Thoracic aorta (tissue), 2 donors: ENCODE measurements at places on chromosomes 7 and 10. TPM values are rescaled to one million over a fixed set of nuclear protein-coding genes. Genes with fewer than 3 reads are reported as not detected.

The SLC13A1 gene
- total RNA-seq, result not detected

The ACBD7 gene
- total RNA-seq, result 0.63 TPM

The SEMA3A gene
- total RNA-seq, result 1.1 TPM

The GPR15LG gene
- total RNA-seq, result not detected

The AGBL3 gene
- total RNA-seq, result 0.54 TPM

The NEBL gene
- total RNA-seq, result 4.7 TPM

The SPDYE5 gene
- total RNA-seq, result not detected

The TDRD1 gene
- not detected for total RNA-seq

The ZEB1 gene
- 179 TPM for total RNA-seq

The TMEM229A gene
- not detected for total RNA-seq

The SHTN1 gene
- total RNA-seq, result 13.9 TPM

DNA sequence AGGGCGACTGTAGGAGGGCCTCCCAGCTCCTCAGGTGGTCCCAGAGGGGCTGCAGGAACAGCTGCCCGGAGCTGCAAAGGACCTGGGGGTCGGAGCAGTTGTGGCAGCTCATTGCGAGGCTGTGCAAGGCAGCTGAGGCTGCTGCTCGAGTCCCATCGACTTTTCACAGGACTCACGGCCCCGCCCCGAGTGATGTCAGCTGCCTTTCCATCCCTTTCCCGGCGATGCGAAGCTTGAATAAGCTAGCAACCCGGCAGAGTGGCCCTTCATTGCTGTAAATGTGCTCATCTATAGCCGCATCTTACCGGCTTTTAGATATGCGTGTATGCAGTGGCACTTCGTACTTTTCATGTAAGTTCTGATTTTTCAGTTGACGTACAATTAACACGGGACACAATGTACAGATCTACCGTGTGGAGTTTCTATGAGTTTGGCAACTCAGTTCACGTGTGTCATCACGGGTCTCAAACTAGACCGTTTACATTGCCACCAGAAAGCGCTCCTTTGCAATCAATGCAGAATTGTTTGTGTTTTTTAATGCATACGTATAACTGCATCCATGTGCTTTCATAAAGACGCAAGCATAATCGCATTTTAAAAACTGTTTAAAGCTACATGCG is at the start of gene CH25H:
TSS of gene CH25H (minus strand) at position 137 of the 620 bp plus-strand sequence. CDS start at position 112, 25 bp downstream.
- peak; percentile 42 for DNase-seq
- H3K27ac ChIP-seq, result peak within 1 kb of the TSS; percentile 19
- H3K4me1 ChIP-seq, result peaks cover 14% of the 10 kb centered on the region
- H3K36me3 ChIP-seq, result no peaks in the 10 kb centered on the region
- peak within 1 kb of the TSS; percentile 78 for H3K4me3 ChIP-seq

DNA sequence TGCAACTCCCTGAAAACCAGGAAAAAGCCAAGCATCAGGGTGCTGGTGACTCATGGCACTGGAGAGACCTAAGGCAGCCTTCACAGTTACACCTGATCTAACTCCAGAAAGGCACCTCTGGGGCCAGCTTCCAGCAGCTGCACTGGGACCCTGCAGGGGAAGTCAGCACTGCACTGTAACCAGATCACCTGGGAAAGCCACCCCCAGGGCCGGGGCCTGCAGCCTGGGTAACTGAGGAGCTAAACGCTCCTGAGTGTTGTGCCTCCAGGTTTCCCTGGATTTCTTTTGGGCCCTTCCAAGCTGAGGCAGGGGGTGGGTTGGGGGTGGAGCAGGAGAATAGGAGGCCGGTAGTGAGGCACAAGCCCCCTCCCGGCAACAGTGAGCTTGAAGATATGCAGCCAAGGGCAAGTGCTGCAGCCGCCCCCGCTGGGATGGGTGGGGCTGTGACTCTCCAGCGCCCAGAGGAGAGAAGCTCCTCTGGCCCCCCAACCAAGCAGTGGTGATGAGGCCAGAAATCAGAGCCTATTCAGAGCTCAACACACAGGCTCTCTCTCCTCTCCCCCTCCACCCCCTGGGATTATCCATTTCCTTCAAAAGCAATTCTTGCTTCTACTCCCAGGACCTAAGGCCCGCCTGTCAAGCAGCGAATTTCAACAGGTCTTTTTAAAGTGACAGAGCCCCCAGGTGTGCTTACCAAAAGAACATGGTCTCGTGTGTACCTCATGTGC is 2.6 kb downstream of the CXCL12 start:
- H3K36me3 ChIP-seq, result no peaks in the 10 kb centered on the region
- no peaks in the 10 kb centered on the region for H3K27me3 ChIP-seq
- peak overlapping the region; percentile 79 for H3K4me3 ChIP-seq

DNA sequence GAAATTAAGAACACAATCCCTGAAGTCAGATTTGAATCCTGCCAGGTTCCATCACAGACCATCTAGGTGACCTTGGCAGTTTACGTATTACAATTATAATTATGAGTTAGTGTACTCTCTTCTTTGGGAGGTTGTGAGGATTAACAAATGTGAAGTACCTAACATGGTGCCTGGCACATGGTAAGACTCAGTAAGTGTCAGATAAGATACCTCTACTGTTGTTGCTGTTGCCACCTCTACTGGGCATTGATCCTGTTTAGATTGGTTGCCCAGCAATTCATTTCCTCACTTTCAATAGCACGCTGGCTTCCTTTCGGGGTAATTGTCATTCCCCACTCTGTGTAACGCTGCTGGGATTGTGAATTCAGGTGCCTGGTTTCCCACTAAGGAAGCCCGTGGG is 31.7 kb upstream of the HGF start:
- H3K4me1 ChIP-seq, result no peaks in the 10 kb centered on the region
- no peak for DNase-seq
- no peaks in the 10 kb centered on the region for H3K36me3 ChIP-seq
- no peak overlapping the region for H3K27ac ChIP-seq
- H3K4me3 ChIP-seq, result no peak overlapping the region
- no peaks in the 10 kb centered on the region for H3K27me3 ChIP-seq

GRCh38 chr10:818010-818409 is 113.5 kb downstream of the LARP4B start:
- no peaks in the 10 kb centered on the region for H3K4me1 ChIP-seq
- H3K27ac ChIP-seq, result no peak overlapping the region
- no peaks in the 10 kb centered on the region for H3K27me3 ChIP-seq
- peaks cover 44% of the 10 kb centered on the region for H3K36me3 ChIP-seq

DNA sequence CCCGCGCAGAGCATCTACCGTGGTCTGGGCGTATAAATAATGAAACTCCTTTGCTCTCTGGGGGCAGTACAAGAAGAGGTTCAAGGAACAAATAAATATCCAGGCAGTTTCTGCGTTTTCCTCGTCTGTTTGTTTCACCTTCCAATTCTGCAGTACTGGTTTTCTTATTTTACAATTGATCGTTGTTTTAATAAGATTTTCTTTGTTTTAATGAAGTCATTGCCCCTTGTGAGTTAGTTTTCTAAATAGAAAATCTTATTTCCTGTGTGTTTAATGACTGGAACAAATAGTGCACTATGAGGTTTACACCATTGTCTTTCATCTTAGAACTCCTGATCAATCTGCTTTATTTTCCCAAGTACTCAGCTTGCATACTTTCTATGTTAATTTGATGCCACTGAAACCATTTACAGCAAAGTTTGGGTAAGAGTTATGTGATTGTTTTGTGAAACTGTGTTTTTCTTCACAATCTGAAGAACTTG is 1.2 kb downstream of the PLEKHA1 start:
- H3K27ac ChIP-seq, result peak overlapping the region; percentile 98
- no peaks in the 10 kb centered on the region for H3K36me3 ChIP-seq
- no peak for DNase-seq

DNA sequence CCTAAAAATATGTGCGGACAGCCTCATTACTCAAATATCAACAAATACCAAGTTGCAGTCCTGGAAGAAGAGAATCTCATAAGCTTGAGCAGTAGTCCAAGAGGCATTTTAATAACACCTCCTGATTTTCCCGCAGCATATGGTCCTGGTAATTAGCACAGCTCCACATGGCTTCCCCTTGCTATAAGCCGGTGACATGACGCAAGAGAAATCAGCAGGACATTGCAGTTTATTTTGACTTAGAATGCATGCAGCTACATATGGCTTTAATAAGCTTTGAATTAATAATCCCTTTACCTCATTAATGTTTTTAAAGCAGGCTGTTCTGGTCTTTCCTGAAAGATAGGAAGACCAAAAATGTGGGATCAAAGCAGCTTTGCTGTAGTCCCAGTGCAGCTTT is 137.6 kb downstream of the RAMP3 start:
- no peaks in the 10 kb centered on the region for H3K27me3 ChIP-seq
- DNase-seq, result no peak
- H3K4me1 ChIP-seq, result no peaks in the 10 kb centered on the region
- H3K27ac ChIP-seq, result no peak overlapping the region
- no peaks in the 10 kb centered on the region for H3K36me3 ChIP-seq

GRCh38 chr10:92571649-92572048 is 2.2 kb downstream of the IDE start:
- peak overlapping the region; percentile 3 for H3K4me3 ChIP-seq
- no peaks in the 10 kb centered on the region for H3K36me3 ChIP-seq
- H3K4me1 ChIP-seq, result peaks cover 20% of the 10 kb centered on the region
- H3K27ac ChIP-seq, result no peak overlapping the region
- no peaks in the 10 kb centered on the region for H3K27me3 ChIP-seq
- no peak for DNase-seq

DNA sequence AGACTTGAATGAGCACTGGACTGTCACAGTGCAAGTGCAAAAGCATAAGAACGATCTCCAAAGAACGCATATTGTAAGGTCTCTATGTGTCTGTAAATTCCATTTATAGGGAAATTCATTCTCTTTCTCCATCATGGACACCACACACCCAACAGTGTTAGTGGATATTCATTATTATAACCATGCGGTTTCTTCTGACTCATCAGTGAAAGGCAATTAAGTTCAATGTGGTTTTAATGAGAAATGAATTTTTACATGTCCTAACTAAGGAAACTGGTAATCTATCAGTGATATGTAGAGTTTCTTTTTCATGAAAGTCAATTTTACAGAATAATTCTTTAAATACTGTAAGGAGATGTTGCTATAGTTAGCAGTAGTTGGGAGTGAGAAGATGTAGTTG is 25.9 kb downstream of the GIMAP8 start:
- H3K27ac ChIP-seq, result no peak overlapping the region
- H3K27me3 ChIP-seq, result no peaks in the 10 kb centered on the region

- no peaks in the 10 kb centered on the region for H3K36me3 ChIP-seq
- H3K27ac ChIP-seq, result no peak overlapping the region
- H3K27me3 ChIP-seq, result no peaks in the 10 kb centered on the region
- DNase-seq, result no peak
Observed at GRCh38 chr10:44422570-44423101, 37.7 kb upstream of the CXCL12 start.

- H3K4me1 ChIP-seq, result peaks cover 7% of the 10 kb centered on the region
- no peaks in the 10 kb centered on the region for H3K27me3 ChIP-seq
- no peaks in the 10 kb centered on the region for H3K36me3 ChIP-seq
- H3K4me3 ChIP-seq, result no peak overlapping the region
- no peak for DNase-seq
Observed at GRCh38 chr7:69677881-69678493, 79.7 kb downstream of the AUTS2 start.

- no peak for DNase-seq
- no peak overlapping the region for H3K4me3 ChIP-seq
- H3K4me1 ChIP-seq, result no peaks in the 10 kb centered on the region
- H3K27me3 ChIP-seq, result no peaks in the 10 kb centered on the region
- H3K27ac ChIP-seq, result no peak overlapping the region
Observed at GRCh38 chr7:20113427-20114027, 103.7 kb downstream of the MACC1 start.

DNA sequence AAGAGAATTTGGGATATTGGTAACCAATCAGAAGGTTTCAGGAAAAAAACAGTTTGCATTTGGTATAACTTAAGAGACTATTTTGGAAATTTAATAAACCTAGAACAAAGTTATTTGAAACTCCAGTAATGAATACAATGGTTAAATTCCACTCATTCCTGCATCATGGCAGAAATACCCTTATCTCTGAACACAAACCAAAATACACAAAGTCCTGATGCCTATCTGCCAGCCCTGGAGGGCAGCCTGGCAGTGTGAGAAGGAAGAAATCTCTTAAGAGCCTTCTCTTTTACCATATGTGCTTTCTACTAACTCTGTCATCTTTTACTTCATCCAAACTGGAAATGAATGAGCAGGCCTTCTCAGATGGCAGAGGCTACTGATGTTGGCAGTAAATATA is 147.1 kb upstream of the LYZL1 start:
- peak overlapping the region; percentile 68 for H3K27ac ChIP-seq
- peaks cover 18% of the 10 kb centered on the region for H3K4me1 ChIP-seq
- H3K4me3 ChIP-seq, result no peak overlapping the region
- no peaks in the 10 kb centered on the region for H3K36me3 ChIP-seq
- H3K27me3 ChIP-seq, result no peaks in the 10 kb centered on the region

GRCh38 chr10:60942788-60943315 is 1.1 kb downstream of the RHOBTB1 start:
- H3K36me3 ChIP-seq, result no peaks in the 10 kb centered on the region
- peak overlapping the region; percentile 96 for H3K27ac ChIP-seq
- peak overlapping the region; percentile 90 for H3K4me3 ChIP-seq
- DNase-seq, result peak; percentile 4
- H3K27me3 ChIP-seq, result no peaks in the 10 kb centered on the region

DNA sequence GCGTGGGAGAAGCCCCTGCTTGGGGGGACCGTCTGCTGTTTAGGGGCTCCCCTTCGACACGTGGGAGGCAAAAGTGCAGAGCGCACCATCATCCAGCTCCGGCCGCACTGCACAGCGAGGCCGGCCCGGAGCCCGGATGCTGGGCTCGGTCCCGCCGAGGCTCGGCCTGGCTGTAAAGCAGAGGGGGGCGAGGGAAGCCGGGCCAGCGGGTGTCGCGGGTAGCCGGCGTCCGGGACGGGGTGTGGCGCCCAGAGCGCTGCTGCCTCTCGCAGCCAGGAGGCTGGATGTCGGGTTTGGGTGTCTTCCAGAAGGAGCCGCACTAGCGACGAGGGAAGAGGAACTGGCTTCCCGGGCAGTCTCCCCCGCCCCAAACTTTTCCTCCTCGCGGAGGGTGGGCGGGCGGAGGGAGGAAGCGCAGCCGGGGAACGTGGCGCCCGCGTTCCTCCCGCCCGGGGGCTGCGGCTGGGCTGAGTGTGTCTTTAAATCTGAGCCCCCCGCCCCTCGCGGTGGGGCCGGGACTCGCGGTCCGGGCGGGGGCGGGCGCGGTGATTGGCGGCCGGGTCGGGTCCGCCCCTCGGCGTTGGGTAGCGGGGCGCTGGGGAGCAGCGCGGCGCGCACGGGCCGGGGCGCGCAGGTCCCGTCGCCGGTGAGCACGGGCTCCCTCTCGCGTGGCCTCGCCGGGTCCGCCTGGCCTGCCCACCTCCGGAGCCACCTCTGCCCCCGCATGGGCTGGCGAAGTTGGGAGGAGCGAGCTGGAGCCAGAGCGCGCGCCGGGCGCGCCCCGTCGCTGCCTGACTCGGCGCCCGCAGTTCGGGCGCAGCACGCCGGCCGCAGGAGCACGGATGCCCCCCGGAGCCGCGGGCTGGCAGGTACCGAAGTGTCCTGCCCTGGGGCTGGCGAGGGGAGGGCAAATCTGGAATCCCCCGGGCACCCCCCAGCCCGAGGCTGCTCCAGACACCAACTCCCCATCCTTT is at the start of gene PALD1:
TSS of gene PALD1 (plus strand) at position 577 of the 974 bp plus-strand sequence. CDS start 47,185 bp downstream, outside the sequence.
- H3K4me3 ChIP-seq, result peak within 1 kb of the TSS; percentile 81
- no peak for DNase-seq
- no peaks in the 10 kb centered on the region for H3K27me3 ChIP-seq
- peak within 1 kb of the TSS; percentile 55 for H3K27ac ChIP-seq
